ENCODE measurements at places on chromosomes 13 and 19.
A peak's percentile ranks its signal among the peaks of the same experiment; 100 is the strongest.

DNA sequence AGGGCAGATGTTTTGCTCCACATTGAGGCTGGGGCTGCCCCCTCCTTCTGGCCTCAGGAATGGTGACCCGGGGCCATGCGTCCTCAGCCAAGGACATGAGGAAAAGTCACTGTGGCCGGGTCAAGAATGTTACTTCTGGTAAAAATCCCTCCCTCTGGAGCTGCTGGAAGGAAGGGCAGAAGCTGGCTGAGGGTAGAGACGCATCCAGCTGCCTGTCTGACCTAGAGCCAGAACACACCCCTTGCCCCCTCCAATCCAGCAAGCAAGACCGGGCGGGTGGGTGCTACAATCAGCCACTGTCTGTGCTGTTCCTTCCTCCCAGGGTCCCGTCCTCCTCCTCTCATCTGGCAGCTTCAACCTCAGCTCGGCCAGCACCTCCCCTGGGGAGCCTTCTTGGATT, 59.0 kb downstream of the PTPRS start:
- peak; percentile 85 for DNase-seq

DNA sequence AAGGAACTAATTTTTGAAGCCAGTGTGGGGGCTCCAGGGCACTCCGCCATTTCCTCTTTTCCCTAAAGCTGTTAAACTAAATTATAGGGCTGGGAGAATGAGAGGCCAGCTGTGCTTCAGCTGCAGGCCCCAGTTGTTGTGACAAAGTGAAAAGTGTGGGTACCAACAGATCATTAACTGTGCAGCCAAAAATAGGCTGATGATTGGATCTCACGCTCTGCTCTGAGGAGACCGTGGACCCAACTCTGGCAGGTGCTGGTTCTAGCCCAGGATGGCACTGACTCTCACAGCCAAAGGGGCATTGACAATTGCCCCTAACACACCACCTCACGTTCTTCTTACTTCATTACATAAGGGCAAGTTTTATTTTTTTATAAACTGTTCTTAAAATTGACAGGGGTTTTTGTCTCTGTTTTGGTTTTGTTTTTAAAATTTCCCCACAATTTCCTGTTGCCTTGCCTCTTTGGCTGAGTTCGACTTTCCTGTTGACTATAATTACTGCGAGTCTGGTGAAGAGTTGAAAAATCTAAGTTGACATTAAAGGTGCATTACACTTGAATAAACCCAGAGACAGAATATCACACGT, 391.0 kb downstream of the FGF9 start:
- DNase-seq, result no peak

- DNase-seq, result no peak
Measured at GRCh38 chr13:111324736-111325135, 4.3 kb downstream of the TEX29 start.

DNA sequence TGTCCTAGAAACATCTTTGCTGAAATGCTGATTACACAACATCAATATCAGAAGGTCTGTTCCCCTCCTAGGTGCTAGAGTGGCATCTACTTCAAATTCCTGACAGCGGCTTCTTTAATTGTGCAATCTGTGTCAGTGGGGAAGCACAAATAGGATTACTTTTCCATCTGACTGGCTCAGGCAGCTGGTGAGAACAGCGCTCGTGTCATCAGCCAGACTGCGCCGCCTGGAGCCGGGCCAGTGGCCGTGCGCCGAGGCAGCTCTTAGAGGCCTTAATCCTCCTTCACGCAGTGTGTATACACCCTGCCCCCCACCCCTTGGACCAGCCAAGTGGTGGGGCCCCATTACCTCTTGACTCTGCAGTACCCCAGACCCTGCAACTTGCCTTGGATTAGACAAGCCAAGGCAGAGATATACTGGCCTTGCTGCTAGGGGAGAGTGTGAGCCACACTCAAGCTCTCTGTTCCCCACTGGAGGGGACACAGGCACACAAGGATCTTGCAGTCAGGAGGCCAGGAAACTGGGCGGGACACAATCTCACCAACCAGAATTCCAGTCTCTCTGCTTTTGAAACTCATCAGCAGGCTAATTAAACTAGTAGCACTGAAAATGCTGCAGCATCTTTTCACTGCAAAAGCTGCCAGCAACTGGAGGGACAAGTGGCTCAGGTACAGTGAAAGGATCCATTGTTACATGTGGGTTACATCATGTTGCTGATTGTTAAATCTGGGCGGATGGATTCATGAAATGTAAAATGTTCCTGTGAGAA, 48.9 kb upstream of the EPHX3 start:
- DNase-seq, result peak; percentile 71

- no peak for DNase-seq
Measured at GRCh38 chr13:42168496-42168895, 103.5 kb upstream of the AKAP11 start.

DNA sequence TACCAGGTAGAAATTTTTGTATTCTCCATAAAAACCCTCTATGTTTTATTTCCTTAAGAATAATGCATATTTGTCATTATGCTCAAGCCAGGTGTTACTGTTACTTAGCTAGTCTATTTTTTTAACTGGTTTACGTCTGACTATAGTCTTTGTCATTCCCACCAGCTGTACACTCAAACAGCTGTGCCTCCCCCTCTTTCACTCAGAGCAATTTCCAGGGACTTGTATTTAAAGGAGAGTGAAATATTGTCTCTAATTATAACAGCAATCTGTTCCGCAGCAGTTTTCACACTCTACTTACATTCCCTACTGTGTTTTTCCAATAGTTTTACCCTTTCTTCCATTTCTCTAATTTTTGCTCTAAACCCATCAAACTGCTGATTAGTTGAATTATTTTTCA, 813.6 kb upstream of the MIR17HG start:
- DNase-seq, result no peak

DNA sequence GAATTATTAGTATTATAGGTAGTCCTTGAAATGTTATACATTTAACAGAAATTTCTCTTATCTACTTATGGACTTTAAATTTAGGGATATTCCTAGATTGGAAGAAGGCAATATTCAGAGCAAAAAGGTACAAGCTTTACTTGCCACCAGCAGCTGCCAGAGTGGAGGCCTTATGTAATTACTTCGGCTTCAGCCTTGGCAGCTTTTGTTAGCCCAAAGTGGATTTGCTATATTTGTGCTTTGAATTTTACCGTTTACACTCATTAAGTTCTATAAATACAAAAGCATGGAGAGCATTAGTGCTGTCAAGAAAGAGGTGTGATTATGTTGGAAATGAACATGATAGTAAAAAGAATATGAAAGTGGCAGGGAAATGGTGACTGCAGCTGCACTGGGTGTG, 319.9 kb downstream of the ATP8A2 start:
- no peak for DNase-seq

All from tibial nerve (tissue), 4 donors.